ENCODE measurements at places on chromosomes 2 and 18. TPM values are rescaled to one million over a fixed set of nuclear protein-coding genes. Genes with fewer than 3 reads are reported as not detected.

GRCh38 chr2:16939771-16940170, 274.1 kb upstream of the CYRIA start:
- DNase-seq, result no peak

- no peak for DNase-seq
Observed at GRCh38 chr2:19688059-19688458, 213.7 kb downstream of the TTC32 start.

The ACTG2 gene
- not detected for total RNA-seq

The IL18R1 gene
- not detected for total RNA-seq

The SERPINB3 gene
- total RNA-seq, result not detected
